ENCODE measurements at places on chromosomes 12 and 14.

DNA sequence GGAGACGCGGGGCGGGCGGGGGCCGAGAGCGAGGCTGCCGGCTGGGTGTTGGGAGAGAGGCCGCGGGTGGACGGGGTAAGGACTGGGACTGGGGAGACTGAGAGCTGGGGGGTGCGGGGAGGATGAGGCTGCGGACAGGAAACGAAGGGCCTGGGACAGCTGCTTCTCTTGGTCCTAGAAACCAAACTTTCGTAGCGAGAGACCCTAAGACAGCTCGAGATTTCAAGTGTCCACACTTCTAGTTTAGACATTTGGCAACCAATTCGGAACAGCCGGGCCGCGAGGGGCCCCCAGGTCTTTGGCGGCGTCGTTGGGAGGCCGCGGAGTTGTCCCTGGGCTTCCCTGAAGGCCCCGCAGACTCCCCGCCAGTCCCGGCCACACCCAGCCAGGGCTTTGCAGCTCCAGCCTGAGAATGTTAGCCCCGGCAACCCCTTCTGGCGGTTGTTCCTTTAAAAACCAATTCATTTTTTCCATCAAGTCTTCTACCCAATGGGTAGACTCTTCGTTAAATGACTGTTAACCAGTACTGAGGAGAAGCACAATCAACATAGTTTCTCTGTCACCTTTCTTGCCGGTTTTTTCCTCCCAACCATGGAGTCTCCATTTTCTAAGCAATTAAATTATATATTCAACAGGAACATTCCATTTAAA is 11.5 kb downstream of the NKX2-1 start:
- DNase-seq, result no peak

DNA sequence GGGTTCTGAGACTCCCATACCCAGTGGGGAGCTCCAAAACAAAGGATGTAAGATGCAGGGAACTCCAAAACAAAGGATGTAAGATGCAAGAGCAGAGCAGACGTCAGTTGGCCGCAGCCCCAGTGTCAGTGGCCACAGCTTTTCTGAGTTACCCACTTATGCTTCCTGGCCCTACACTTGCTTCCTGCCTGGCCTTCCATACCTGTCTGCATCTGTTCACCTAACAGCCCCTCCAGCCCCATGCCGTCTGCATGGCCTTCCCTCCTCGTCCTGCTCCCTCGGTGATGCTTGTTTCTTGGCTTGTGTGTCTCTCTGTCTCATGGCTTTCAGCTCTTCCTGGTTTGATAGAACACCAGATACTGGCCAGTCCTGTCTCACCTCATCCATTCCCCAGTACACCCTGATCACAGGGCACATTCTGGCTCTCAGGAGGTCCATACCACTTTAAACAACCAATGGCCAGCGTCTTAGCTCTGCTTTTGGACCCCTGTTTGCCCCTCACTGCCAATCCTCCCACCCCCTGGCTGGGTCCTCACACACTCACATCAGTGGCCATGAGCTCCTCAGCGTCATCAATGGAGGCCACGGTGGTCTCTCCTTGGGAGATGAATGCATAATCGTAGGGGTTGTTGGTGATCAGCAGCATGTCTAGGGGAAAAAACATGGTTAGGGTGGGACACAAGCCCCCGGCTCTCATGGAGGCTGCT is 5.3 kb downstream of the MYH7 start:
- no peak for DNase-seq

- no peak for DNase-seq
Measured at GRCh38 chr14:20550926-20551325, 9.9 kb downstream of the RNASE9 start.

DNA sequence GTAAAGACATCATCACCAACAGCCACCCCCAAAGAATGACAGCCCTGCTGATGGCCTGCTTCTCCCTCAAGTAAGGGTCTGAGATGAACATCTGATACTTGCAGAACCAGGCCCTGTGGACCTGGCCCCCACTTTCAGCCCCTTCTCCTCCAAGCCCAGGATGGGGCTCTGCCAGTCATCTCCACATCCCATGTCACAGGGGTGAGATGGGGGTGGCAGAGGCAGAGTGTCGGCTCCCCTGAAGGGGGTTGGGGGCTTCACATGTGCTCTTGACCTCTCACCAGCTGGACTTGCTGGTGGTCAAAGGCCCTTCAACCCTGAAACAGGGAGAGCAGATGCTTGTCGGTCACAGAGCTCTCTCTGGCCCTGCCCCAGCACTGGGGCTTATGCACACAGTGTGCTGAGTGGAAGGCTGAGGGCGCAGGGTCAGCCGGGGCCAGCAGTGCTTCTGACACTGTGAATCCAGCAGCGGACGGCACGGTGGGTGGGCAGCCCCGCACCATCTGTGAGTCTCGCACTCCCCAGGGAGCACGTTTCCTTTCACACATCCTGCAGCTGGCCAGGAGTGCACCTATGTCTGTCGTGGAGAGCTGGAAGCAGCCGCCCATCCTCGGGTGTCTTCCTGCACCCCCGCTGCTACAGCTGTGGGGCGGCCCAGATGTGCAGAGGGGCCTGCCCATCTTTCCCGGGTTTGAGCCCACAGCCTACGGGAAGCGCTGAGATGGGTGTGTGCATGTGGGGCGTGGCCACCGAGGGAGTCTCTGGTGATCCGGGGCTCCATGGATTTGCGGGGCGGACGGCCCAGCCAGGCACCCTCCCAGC is 94.3 kb downstream of the ADGRD1 start:
- no peak for DNase-seq

GRCh38 chr12:26101350-26101734 is 23.5 kb downstream of the BHLHE41 start:
- no peak for DNase-seq

- DNase-seq, result no peak
Measured at GRCh38 chr12:57181561-57182155, 34.2 kb upstream of the LRP1-AS start.

DNA sequence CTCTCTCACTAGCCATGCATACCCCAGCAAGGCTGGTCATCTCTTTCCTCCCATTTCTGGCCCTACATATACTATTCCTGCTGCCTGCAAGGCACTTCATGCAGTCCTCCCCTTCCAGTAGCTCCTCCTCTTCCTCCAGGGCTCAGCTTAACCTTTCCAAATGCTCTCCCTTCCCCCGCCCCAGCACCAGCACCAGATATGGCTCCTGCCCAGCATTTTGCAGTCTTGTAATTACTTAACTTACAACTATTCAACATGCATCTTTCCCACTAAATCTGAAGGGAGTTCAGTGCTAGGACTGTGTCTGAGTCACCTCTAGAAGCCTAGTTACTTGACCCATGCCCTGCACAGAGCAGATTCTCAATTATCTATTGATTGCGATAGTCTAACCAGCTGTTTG is 1.8 kb upstream of the FBXO21 start:
- no peak for DNase-seq

- DNase-seq, result no peak
Measured at GRCh38 chr14:93081876-93082570, 33.7 kb downstream of the ITPK1 start.

DNA sequence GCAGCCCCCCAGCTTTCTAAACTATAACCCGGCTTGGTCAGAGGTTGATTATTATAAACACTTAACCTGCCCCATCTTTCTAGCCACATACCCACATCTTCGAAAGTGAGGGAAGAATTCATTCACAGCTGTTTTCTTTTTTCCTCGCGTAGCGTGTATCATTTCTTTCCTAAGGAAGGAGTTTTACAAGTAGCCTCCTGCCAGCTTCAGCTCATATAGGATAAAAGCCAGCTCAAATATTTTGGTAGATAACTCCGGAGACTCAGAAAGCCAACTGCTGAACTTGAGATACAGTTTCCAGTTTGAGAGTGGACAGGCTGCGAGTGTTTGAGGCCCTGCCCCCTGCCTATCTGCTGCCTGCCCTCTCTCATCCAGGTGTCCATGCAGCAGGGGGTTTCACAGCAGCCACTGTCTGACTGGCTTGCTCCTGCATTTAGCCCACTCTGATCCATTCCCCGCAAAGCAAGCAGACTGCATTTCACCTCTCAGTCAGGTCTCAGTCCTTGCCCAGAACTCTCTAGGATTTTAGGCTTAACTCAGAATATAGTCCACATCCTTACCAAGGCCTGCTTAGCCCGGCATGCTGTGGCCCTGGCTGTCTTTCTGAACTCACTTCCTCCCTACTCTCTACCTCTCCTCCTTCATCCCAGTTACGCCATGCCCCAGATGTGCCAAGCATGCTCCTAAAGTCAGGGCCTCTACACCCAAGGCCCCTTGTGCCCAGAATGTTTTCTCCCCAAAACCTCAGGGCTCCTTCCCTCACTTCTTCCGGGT is 46.9 kb downstream of the EVL start:
- DNase-seq, result no peak

DNA sequence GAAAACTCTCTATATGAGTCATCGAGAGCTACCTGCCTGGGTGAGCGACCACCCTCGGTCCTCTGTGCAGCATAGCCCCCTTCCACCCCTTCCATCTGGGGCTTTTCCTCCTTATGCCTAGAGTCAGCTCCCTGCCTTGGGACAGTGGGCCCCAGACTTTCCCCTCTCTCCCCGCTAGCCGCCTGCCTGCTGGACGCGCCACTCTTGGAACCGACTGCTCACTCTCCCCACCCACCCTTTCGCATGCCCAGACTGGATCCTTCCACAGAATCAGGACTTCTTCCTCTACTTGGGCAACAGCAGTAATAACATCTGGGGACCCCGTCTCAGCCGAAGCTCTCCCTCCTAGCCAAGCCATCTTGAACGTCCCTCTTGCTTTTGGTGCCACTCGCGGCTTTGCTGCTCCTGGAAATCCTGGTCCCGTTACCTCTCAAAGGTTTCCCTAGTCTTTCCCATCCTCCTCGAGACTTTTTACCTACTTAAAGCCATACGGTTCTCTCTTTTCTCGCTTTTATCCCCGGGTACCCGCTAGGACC is 671 bp downstream of the ESYT1 start:
- no peak for DNase-seq

DNA sequence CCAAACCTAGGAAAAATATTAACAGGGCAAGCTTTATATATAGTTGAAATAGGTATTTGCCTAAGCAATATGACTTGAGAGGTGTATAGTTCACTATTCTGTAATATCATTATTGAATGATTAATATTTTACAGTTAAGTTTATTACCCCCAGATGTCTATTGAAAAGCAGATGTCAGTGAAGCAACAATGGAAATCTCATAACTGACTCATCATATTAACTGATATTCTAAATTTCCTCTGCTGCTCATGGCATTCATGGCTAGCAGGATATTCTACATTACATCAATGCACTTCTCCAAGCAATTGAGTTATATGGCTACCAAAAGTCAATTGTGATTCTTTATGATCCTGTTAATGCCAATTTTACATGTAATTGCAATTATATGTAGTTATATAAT is 9.7 kb upstream of the MAGOHB start:
- DNase-seq, result no peak

DNA sequence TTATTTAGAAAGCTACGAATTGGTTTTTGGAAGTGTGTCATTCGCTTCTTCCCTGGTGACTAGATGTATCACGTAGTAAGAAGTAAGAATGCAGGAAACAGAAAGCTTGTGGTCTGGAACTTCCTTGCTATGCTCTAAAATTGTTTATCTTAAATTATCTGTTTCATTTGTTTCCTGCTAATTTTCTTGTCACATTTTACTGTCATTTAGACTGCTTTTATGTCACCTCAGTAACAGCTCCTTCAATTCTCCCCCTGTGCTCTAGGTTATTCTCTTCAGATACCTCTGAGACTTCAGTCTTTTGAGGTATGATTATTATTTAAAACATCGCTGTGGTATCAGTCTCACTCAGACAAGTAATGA is 699 bp upstream of the CD69 start:
- DNase-seq, result no peak

DNA sequence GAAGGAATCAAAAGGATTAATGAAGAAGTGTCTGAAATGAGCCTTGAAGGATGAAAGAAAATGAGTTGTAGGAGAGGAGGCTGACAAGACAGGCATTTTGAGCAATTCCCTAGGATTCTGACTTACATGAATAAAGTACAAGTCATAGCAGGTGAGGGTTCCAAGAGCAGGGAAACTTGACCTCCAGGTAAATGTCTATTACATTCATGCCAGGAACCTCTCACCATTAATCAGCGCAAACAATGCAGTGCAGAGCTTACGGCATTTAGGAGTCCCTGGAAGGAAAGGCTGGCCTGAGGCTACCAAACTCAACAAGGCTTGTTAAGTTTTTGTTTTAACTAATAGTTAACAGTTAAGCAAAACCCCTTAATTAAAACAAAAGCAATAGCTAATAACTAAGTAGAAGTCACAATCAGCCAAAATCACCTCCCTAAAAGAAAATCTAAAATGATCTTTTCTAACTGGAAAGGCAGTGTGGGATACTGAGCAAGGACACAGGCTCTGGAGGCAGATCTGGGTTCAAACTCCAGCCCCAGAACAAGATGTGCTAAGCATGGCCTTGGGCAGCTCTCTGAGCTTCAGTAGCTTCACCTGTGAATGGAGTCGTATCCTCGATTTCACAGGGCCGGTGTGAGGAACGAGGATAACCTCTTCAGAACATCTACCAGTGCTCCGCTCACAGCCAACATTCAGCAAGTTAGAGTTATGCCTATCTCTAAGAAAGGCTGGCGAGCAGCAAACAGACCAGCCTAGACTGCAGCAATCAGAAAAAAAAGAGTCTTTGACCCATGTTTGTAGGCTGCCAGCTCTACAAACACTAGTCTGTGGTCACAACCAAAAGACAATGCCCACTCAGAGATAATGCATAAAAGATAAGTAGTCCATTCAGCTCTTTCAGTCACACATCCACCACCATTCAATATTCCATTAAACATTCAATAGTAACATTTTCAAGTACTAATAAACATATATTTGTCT is 16.9 kb downstream of the PPTC7 start:
- DNase-seq, result no peak

DNA sequence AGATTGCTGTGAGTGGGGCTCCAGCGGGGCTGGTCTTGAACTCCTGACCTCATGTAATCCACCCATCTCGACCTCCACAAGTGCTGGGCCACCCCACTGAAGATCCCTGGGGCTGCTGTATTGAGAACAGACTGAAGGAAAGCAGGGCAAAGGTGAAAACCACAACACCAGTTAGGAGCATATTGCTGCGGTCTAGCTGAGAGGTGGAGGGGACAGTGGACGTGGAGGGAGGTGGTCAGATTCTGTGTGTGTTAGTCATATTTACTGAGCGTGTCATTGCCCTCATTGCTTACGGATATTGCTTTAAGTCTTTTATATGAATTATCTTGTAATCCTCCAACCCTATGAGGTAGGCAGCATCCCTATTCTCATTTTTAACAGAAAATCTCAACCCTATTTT is 69.0 kb upstream of the OVCH1 start:
- no peak for DNase-seq

- DNase-seq, result no peak
Measured at GRCh38 chr12:98238515-98239130, 276.8 kb upstream of the TMPO start.

DNA sequence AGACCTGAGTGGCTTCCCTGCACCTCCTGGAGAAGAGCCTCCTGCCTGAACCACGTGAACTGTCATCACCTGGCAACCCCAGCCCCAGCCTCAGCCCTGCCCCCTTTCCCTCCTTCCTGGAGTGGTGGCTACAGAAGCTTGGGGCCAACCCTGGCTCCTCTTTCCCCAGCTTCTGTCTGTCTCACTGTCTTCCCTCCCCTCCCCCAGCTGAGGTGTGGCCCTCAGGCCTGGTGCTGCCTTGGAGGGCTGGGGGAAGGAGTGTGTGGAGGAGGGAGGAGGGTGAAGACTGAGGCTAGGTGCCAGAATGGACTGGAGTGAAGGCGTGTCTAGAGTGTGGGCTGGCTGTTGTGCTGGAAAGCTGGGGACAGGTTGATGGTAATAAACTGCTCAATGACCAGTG is 9.7 kb downstream of the NFATC4 start:
- DNase-seq, result no peak

- DNase-seq, result no peak
Measured at GRCh38 chr14:20627346-20628027, 14.0 kb downstream of the OR6S1 start.
